ENCODE measurements at places on chromosomes 5 and 9.
A peak's percentile ranks its signal among the peaks of the same experiment; 100 is the strongest.

- DNase-seq = no peak
Measured at GRCh38 chr5:40383749-40384651, 295.7 kb upstream of the PTGER4 start.

GRCh38 chr5:160030631-160031377, 21.9 kb downstream of the TTC1 start:
- DNase-seq = no peak

GRCh38 chr9:85516455-85516854, 225.3 kb downstream of the AGTPBP1 start:
- peak; percentile 23 for DNase-seq

DNA sequence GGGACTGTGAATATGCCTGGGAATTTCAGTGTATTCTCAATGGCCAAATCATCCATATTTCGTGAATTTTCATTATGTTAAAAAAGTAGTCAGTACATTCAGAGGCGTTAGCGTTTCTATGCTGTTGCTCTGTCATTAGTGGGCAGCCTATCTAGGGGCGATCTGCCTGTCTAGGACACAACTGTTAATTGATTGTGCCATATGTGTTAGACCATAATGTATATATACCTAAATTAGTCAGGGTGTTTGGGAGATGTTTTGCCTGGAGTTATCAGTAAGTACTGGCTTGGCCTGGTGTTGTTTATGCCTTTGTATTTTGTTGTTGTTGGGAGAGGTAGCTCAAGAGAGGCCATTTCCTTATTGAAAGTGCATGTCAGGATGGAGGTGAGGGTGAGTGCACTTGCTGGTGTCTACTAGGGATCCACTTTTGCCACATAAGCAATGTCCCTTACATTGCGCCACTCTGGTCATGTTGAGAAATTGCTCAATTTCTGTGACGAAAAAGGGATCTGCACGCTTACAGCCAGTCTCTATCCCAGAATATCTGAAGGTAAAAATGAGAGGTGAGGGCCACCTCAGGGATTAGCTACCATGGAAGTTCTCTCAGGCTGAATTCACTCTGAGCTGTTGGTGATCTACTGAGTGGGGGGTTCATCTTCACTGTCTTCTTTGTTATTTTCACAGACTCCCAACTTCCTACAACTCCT, 123.3 kb downstream of the ST8SIA4 start:
- no peak for DNase-seq

- DNase-seq = peak; percentile 76
Measured at GRCh38 chr9:89802781-89803355, 198.1 kb downstream of the GADD45G start.

- DNase-seq = no peak
Measured at GRCh38 chr9:113129884-113130283, 20.9 kb upstream of the SLC31A2 start.

DNA sequence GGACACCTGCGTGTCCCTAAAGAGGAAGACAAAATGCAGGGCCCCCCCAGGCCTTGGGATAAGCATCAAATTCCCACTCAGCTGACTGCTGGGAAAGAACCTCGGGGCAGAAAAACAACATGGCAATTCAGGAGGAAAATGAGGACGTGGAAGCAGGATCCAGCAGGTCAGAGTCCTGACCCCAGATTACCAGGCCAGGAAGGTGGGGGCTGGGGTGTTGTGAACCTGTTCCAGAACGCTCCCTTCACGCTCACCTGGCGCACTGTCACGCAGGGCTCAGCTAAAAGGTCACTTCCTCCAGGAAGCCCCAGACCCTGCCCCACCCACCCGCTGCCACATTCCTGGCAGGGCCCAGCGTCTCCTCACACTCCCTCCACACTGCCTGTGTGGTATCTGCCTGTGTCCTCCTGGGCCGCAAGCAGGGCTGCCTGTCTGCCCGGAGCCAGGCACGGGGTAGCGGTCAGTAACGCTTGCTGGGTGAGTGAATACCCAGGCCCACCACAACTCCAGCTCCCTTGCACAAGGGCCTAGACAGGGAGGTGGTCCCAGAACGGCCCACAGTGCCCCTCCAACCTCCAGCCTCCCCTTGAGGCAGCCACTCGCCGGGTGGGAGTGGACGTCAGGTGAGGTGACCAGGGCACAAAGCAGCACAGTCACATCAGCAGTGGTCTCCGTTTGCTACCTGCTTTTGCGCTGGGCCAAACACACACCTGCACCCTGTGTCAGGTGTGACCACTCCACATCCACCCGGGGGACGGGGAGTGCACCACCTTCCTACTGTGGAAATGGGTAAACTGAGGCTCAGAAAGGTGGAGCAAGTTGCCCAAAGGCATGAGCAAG, 18.1 kb downstream of the VAV2 start:
- DNase-seq = no peak

DNA sequence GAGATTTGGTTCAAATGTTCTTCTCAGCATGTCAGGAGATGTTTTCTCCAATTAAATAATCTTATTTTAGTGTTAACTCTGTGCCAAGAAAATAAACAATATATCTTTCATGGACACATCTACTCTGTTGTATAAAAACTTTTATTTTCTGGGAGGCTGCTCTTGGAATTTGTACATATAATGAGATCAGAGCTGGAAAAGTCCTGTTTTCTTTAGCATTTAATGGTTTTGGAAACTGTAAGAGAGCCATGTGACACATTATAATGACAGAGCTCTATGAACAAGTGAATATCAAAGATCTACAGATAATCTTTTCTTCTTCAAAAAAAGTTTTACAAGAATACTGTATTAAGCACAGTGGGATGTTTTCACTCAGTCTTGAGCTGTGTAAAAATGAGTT, 48.8 kb downstream of the FOXD1 start:
- no peak for DNase-seq

- DNase-seq = no peak
Measured at GRCh38 chr5:12777342-12777741, 873.1 kb upstream of the CTNND2 start.

- DNase-seq = no peak
Measured at GRCh38 chr5:57552033-57552432, 69.4 kb upstream of the ACTBL2 start.

GRCh38 chr9:99834474-99834873, 12.8 kb downstream of the NR4A3 start:
- DNase-seq = no peak

DNA sequence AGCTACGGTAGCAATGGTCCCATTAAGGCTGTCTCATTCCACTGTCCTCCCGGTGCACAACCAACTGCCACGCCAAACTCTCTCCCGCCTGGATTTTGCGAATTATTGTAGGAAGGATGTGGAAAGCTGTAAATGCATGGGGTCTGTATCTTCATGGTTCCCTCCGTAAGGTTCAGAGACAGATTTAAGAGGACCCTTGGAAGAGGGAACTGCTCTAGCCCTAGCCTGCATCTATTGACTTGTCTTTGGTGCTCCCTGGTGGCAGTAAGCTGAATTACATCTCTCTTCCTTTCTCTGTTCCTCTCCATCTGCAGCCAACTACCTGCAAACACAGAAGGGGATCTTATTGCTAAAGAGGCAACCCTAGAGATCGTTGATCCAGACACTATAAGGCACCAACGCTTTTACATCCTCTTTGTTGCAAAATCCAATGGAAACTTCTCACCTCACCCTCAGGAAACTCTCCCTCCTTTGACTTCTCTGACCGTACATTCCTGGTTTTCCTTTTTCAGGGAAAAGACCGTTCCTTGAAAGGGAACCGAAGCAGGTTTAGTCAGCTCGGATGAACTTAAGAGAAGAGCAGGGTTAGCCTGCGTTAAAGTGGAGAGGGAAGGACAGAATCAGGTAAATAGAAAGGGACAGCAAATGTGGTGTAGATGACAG, 11.9 kb downstream of the CAPSL start:
- peak; percentile 38 for DNase-seq

- no peak for DNase-seq
Measured at GRCh38 chr5:116517488-116517887, 57.1 kb downstream of the SEMA6A start.

DNA sequence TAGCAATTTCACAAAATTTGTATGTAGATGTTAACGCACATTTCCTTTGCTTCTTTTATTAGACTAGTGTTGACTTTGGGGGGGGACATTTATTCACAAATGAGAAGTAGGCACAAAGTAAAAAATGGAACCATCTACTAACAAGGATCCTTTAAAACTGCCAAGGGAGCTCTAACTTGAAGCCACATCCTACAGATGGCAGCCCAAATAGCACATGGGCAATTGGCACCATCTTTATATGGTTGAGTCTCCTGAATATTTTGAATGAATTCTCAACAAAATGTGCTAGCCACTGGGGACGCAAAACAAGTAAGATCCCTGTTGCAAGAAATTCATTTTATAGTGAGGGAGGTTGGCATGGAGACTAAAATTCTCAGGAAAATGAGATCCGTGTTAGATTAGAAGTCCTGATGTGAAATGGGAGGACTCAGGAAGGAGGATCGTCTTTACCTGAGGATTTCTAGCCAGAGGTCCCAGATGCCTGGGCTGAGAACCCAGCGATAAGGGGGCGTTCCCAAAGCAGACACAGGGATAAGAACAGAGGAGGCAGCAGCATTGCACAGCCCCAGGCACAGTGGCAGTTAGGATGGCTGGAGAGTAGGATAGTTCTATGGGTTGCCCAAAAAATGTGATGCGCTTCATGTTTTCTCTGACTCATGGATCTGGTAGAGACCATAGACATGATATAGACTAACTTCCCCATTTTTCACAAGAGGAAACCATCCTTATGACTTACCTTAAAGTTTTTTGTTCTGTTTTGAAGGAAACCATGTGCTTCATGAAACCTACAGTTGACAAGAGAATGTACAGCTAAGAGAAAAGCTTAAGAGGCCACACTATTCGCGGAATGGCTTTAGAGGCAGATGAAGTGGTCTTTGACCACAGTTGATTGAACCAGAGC, 37.4 kb downstream of the C9orf152 start:
- no peak for DNase-seq

GRCh38 chr5:169856571-169856970, 123.7 kb downstream of the INSYN2B start:
- DNase-seq = no peak
